ENCODE measurements at places on chromosomes 5 and 9.

GRCh38 chr5:32928761-32929160 is 217.6 kb downstream of the NPR3 start:
- no peak for DNase-seq

DNA sequence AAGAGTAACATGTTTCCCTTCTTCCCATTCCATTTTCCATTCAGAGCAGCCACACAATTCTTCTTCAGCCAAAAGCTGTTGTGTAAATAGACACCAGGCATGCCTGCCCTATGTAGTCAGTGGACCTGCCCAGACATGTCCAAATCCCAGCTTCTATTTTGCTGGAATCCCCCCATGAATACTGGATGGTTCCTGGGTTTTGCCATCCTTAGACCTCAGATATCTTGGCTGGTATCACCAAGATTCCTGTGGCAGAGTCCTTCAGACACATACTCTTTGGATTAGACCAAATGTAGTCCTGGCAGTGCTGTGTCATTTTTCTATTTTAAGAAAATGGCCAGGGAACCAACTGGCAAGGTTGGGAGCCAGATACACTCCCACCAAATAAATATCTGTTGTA is 10.3 kb downstream of the FST start:
- DNase-seq = no peak

DNA sequence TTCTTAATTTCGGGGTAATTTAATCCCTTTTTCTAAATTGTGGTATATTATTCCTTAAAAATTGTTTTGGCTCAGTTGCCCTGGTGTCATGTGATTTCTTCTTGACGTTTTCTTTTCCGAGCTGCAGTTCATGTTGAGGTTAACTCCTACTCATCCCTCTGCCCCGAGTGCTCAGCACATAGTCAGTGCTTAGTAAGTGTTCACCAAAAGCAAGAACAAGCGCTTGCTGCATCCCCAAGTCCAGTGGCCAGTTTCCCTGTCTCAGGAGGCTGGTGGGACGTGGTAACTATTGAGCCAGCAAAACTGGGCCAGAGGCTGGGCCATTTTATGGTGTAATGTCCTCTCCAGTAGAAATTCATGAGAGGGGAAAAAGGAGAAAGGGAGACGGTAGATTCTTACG is 23.3 kb downstream of the TRIO start:
- DNase-seq = no peak

DNA sequence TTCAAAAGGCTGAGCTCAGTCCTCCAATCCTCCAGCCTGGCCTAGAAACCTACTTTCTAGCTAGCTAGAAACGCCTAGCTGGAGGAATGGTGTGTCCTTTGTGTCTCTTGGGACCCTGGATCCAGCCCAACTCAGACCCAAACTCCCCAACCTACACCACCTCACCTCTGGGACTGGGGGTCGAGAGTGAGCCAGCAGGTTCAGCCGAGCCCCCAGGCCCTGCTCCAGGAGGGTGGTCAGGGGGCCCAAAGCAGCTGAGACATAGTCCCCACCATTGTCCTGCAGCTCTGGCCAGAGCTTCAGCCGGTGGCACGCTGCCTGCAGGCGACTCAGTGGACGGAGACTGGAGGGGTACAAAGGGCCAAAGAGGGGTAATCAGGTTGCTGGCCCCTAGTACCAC is 6.2 kb downstream of the NOL6 start:
- DNase-seq = peak; percentile 19
